ENCODE measurements at places on chromosomes 16 and 17.
A peak's percentile ranks its signal among the peaks of the same experiment; 100 is the strongest.

DNA sequence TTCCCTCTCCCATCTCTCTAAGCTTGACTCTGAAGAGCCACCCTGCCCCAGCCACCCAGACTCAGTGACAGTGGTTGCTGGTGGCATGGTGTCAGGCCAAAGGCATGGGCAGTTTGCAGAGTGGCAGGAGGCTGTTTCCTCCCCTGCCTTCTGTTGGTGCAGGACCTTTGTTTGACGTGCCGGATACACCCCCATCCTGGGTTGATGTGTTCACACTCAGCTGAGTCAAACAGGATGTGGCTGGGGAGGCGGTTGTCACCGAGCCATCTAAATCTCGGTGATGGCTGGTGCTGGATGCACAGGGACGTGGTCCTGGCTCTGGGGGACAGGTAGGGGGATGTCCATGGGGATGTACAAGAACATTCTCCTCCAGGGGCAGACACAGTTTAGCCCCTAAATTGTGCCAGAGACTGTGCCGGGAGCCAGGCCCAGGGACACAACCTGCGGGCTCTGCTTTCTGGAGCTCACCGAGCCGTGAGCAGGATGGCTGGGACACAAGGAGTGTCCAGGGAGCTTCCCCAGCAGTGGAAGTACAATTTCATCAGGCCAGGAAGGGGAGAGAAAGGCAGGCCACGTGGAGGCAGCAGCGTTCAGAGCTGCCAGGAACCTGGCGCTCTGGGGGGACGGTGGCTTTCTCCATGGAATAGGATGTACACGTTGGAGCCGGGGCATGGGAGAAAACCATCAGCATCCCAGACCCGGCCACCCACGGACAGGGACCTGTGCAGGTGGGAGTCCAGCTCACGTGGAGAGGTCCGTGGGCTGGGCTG, 264.2 kb downstream of the SEC14L1 start:
- DNase-seq = peak; percentile 77

DNA sequence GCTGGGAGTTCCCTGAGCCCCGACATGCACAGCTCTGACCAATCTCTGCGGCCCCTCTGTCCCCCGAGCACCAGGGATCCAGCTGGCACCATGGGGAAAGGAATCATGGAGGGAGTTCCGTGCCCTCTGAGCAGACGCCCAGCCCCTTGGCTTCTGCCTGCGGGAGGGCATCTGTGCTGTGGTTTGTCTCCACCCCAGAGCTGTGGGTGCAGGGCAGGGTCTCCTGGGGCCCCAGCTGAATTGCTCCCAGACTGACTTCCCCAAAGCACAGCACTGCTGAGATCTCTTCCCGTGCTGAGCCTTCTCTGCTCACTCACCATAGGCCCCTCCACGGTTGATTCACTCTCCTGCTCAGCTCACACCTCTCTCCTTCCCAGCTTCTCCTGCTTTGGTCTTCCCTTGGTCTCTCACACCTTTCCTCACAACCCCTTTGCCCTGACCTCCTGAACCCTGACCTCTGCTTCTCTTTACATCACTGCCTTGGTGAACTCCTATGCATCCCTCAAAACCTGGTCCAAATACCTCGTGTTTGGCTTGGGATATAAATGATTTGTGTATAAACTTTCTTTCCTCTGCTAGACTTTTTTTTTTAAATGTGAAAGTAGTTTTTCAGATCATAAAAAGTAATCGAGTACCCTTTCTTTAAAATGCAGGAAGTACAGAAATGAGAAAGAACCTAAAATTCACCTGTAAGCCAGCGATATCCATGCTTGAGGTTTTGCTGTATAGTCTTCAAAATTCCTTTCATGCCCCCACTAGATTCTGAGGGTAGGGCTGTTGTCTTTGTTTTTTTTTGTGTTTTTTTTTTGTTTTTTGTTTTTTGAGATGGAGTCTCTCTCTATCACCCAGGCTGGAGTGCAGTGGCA, 265.3 kb downstream of the SEC14L1 start:
- no peak for DNase-seq

DNA sequence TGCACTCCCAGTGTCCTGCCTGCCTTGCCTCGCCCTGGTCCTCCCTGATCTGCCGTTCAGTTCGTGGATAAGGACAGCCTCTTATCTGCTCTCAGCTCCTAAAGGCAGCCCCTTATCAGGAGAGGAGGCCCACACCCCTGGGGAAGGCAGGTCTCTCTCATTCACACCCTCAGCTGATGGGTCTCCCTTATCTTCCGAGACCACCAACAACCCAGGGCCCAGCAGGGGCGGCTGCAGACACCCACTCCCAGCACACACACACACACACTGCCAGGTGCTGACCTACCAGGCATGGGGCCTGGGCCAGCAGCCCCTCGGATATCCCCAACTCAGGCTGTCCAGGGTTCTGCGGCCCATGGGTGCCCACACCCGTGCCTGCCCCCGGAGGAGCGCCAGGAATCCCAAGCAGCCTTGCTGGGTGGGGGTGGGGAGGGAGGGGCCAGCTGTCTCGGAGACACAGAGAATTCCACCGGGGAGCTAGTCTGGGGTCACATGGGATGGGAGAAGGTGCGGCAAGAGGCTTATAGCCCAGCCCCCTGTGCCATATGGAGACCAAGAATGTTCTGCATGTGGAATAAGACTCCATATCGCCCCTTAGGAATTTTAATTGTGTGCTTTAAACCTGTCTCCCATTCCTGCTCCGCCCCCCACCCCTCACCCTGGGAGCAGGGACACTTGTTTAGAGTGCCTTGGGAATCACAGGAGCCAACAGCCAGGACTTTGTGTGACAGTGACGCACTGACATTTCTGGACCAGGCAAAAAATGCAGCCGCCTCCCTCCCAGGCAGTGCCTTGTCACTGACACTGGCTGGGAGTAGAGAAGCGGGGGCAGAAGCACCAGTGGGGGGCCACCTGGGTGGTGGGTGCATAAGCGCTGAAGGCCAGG, 41.9 kb upstream of the EMP2 start:
- DNase-seq = no peak

- DNase-seq = no peak
Observed at GRCh38 chr17:21293831-21294210, 9.3 kb downstream of the MAP2K3 start.

DNA sequence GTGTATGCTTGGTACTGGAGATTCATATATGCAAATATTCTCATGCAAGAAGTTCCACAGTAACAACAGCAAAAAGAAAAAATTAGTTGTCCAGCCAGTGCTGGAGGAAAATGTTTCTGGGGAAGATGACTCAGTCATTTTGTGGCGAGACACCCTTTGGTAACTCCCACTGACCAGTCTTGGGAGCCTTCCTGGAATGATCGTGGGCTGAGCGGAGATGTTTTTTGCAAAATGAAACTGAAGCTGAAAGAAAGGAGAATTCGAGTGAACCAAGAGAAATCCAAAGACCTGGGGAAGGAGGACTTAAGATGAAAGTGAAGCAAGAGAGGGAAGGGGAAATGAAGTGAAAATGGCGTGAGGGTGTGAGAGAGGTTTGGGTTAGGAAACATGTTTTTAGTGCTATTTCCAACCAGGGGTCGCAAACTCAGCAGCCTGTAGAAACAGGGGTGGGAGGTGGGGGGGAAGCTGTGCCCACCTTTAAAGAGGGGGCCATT, 5.2 kb downstream of the ITPRIPL2 start:
- no peak for DNase-seq

DNA sequence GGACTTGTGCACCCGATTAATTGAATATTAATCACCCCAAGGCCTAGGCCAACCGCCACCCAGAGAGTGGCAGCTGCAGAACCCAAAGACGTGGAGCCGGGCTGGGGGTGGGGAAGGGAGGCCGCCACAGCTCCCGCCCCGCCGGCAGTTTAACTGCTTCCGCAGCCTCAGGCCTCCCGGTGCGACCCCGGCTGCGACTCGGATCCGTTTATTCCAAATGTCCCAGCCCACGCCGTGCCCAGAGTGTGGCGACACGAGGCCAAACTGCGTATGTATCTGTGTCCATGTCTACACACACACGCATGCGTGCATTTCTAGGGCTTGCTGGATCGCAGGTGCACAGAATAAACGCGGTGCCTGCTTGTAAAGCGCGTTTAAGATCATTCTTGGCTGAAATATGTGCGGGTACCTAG, 802 bp upstream of the TOB1 start:
- no peak for DNase-seq

DNA sequence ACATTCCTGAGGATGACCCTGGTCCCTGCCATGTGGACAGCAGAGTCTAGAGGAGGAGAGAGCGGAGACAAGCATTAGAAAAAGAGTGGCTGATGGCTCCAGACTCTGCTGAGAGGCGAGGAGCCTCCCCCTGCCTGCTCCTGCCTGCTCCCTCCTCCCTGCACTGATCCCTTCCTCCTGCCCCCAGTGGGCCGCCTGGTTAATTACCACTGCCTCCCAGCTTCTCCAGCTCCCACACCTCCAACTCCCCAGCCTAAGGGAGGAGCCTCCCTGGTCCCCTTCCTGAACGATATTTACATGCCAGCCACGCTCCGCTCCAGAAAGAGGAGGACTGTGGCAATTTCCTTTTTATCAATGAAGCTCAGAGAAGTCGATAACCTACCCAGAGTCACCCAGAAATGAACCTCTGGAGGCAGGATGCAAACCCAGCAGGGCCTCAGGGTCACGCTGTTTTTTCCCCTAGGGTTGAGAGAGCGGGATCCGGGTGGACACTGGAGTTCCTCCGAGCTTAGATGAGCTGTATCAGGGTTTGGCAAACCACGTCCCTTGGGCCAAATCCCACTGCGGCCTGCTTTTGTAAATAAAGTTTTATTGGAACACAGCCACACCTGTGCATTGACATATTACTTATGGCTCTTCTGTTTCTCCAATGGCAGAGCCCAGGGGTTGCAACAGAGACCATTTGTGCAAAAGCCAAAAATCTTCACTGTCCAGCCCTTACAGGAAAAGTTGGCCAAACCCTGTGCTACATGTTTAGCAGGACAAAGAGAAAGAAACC, 27.1 kb upstream of the JPH3 start:
- no peak for DNase-seq

- peak; percentile 20 for DNase-seq
Observed at GRCh38 chr17:1865252-1866037, 35.6 kb downstream of the RPA1 start.

GRCh38 chr16:57643910-57644309, 15.5 kb downstream of the ADGRG1 start:
- DNase-seq = no peak

- no peak for DNase-seq
Observed at GRCh38 chr17:5264893-5265292, 17.2 kb upstream of the RABEP1 start.

- no peak for DNase-seq
Observed at GRCh38 chr17:53227514-53227913, 595.2 kb upstream of the KIF2B start.

- no peak for DNase-seq
Observed at GRCh38 chr16:4272114-4272956, 488 bp downstream of the TFAP4 start.

GRCh38 chr17:74449773-74450172, 16.7 kb upstream of the CD300A start:
- DNase-seq = no peak

DNA sequence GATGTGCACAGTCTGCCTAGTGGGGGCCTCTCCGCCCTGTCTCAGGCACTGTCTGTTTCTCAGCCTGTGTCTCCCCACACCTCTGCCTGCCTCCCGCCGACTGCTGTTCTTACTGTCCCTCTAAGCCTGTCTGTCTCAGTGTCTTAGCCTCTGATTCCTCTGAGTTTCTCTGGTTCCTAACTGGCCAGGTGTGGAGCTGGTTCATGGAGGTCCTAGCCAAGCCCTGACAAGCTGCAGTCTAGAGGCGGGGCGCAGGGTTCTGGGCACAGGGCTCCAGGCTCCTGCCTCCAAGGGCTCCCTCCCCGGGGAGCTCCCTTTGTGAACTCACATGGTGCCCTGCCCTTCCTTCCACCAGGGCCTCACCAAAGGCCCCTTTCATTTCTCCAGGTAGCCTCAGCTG, 19.4 kb downstream of the C17orf100 start:
- no peak for DNase-seq

GRCh38 chr16:81701296-81701970, 77.7 kb upstream of the PLCG2 start:
- DNase-seq = no peak

DNA sequence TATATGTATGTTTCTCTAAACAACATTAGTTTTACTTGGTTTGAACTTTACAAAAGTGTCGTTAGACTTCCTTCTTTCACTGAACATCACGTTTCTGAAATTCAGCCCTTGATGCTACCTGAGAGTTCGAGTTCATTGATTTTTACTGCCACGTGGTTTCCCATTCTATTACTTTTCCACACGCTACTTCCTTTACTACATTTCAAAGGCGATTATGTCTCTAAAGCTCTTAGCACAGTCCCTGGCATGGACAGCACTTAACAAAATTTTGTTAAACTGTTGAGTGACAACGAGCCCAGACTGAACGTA, 15.9 kb upstream of the ARHGAP17 start:
- DNase-seq = no peak

GRCh38 chr16:55142405-55142804, 181.6 kb upstream of the IRX6 start:
- no peak for DNase-seq

DNA sequence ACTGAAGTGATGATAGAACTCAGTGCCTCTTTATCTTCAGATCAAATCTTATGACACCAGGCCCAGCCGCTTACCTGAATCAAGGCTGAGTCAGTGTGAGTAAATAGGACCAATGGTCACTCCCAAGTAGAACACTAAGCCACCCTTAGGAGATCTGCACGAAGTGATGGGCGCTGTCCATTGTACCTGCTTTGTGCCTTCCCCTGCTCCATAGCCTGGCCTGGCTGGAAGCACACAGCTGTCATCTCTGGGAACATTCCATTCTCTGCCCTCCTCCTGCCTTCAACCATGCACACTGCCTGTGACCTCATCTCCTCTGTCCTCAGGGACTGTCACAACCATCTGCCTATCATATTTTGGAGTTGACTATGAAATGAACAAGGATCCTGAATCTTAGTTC, 279.5 kb upstream of the ASIC2 start:
- no peak for DNase-seq

DNA sequence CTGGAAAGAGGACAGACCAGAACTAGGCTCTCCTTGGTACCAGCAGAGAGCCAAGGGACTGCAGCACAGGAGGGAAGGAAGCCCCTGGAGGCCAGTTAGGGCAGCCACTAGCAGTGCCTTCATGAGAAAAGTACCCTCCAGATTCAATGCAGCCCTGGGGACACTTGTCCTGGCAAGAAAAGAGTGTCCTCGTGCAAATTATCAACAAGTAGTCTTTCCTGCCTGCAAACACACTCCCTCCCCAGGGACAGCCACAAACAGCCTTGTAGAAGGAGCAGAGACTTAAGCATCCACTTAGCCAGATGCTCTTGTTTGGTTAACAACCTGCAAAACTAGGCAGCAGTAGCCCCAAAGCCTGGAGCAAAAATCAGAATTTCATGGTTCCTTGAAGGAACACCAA, 24.3 kb downstream of the CENPV start:
- no peak for DNase-seq

GRCh38 chr16:89455178-89455577, 35.2 kb downstream of the ANKRD11 start:
- DNase-seq = no peak

GRCh38 chr17:37361543-37361942, 14.2 kb upstream of the C17orf78 start:
- DNase-seq = no peak

- DNase-seq = no peak
Observed at GRCh38 chr17:29212094-29212631, 32.0 kb upstream of the MYO18A start.

GRCh38 chr17:27573971-27574525, 56.9 kb upstream of the LGALS9 start:
- no peak for DNase-seq

- DNase-seq = no peak
Observed at GRCh38 chr17:75622771-75623273, 10.4 kb upstream of the SMIM5 start.

Data from stimulated activated CD8-positive, alpha-beta memory T cell treated with anti-CD3 and anti-CD28 coated beads, Interleukin-4, amount 100 ng/mL, for 4 hours (primary cell).